ENCODE measurements at places on chromosomes 2 and 18.

- no peak for DNase-seq
Measured at GRCh38 chr2:33451825-33452224, 24.6 kb upstream of the RASGRP3 start.

GRCh38 chr18:533995-534601 is 33.6 kb upstream of the COLEC12 start:
- no peak for DNase-seq

GRCh38 chr2:16100006-16100405 is 159.7 kb downstream of the MYCN start:
- no peak for DNase-seq

- peak; percentile 35 for DNase-seq
Measured at GRCh38 chr2:159227467-159227866, 59.0 kb downstream of the WDSUB1 start.

DNA sequence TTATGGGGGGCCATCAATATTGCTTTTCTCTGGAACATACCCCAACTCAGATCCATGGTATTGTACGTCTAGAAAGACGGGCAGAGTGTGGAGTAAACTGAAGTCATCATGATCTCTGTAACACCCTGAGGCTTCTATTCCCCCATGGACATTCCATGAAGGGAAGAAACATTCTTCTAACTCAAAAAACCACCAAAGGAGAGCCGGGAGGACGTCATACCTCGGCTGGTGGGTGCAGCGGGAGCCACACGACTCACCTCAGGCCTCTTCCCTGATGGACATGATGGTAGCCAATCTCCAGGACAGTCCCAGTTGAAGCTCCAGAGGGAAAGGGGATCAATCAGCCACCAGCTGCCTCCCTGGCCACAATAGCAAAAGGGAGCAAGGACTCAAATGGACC is 127.3 kb downstream of the MREG start:
- DNase-seq: no peak

GRCh38 chr18:59633961-59634485 is 63.2 kb downstream of the CCBE1 start:
- peak; percentile 53 for DNase-seq

DNA sequence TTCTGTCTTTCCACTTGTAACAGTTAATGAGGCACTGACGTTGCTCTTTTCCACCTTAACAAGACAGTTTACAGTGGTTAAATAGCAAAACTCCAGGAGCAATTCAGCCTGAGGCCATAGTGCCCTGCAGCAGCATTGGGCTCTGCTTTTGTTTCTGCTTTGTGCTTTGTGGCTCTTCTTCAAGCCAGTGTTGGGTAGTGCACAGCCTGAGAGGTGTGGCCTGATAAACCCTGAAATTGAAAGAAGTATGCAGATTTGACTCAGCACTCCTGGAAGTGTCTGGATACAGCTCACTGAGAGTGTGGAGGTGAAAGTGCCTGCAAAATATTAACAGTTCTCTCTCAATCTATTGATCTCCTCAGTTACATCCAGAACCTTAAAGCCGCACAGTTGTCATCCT is 63.0 kb downstream of the STK25 start:
- peak; percentile 10 for DNase-seq

- DNase-seq: peak; percentile 86
Measured at GRCh38 chr18:45755934-45756333, 32.0 kb downstream of the SLC14A1 start.

Data from EH (cell line).